ENCODE measurements at places on chromosomes 6 and 20. TPM values are rescaled to one million over a fixed set of nuclear protein-coding genes. Genes with fewer than 3 reads are reported as not detected.

The EDEM2 gene
- polyA plus RNA-seq, result 8.6 TPM

DNA sequence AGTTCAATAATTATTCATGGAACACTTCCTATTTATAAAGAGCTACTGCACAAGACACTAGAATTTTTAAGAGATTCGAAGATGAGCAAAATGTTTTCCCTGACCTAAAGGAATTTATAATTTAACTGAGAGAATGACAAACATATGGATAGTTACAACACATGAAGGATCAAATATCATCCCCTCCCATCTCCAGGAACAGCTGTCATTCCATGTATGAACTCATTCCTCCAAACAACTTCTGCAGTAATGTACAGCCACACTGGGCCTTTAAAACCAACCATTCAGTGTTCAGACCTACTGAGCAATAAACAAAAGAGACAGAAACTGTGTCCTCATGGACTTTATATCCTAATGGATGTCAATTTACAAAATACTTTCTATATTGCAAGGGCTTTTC lies 87.8 kb downstream of the KIF16B start:
- peak; percentile 53 for DNase-seq

GRCh38 chr20:45465491-45466266 lies 3.9 kb upstream of the WFDC2 start:
- no peak for DNase-seq

DNA sequence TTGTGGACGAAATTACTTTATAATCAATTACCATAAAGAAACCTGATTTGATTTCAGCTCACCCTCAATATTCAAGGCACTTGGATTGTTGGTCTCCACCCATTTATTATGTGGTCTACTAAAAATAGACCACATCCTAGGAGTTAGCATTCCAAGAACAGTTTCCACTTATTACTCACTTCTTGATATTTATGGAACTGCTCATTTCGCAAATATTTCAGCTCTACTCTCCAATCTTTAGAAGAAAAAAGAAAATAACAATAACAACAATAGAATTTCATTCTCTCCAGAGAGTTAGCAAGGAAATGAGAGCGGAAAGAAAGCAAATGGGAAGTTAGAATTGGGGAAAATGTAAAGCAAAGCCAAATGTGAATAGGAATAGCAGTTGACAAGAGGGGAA lies 26.2 kb upstream of the HDAC2 start:
- DNase-seq, result peak; percentile 47

- DNase-seq, result no peak
Observed at GRCh38 chr6:20217324-20217855, 5.1 kb upstream of the MBOAT1 start.

GRCh38 chr6:85449388-85449817 lies 480 bp upstream of the NT5E start:
- DNase-seq, result no peak

DNA sequence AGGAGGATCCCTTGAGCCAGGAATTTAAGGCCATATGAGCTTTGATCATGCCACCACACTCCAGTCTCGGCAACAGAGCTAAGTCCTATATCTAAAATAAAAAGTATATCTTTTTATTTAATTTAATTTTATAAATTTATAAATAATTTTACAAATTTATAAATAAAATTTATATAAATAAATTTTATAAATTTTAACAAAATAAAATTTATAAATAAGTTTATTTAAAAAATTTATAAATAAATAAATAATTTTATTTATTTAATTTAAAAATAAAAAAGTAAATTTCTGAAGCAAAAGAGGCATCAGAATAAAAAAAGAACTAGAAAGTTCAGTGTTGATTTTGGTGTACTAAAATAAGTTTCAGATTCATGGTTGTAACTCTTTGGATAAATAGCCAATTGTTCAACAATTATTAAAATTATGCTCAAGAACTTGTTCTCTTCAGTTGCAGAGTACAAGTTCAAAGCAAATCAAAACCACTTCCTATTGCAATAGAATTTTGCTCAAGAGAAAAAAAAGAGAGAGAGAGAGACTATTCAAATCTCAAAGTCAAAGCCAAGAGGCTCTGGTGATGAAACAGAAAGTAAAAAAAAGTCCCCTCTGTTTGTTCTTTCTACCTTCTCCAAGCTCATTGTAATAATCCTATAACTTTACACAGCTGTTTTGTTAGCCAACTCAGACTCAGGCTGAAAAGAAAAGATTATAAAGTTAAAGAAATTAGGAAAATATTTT lies 547.5 kb upstream of the ADGRB3 start:
- no peak for DNase-seq
